CD4-positive, alpha-beta memory T cell (primary cell): ENCODE measurements at places on chromosomes 1 and 21.

- H3K4me3 ChIP-seq: no peak overlapping the region
- H3K27ac ChIP-seq: no peak overlapping the region
- H3K36me3 ChIP-seq: peaks cover 11% of the 10 kb centered on the region
- no peaks in the 10 kb centered on the region for H3K4me1 ChIP-seq
- no peaks in the 10 kb centered on the region for H3K27me3 ChIP-seq
These were observed 9.4 kb downstream of the ZCCHC17 start for GRCh38 chr1:31306278-31306677.

DNA sequence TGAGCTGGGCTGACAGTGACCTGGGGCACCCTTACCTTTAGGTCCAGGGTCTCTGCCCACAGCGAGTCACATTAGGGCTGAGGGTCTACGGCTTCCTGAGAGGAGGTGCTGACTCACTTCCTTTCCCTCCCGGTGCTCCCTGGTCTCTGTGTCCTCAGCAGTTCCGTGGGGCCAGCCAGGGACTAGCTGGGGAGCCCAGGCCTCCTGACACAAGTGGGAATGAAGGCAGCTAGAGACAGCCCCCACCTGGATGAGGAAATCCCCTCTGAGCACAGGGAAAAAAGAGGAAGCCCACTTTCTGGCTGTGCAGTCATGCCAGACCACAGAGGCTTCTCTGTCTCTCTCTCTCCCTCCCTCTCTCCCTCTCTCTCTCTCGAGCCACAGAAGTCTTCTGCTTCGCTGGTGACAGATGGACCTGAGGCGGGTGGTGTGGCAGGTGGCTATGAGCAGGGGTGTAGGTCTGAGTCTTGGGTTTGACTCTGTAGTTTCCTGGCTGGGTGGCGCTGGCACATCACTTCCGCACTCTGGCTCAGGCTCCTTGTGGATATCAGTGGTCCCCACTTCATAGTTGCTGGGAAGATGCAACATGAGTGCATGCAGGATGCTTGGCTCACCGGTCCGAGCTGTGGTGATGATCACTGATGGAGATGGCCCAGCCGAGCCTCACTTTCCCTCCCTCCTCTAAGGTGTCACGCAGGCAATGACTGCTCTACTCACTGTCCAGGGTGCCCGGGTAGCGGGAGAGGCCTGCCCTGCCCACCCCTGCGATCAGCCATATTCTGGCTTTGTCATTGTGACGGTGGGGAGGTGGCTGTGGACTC lies 3.5 kb downstream of the SLC66A1 start:
- DNase-seq: no peak
- H3K4me3 ChIP-seq: no peak overlapping the region
- no peaks in the 10 kb centered on the region for H3K27me3 ChIP-seq
- H3K4me1 ChIP-seq: peaks cover 32% of the 10 kb centered on the region
- H3K36me3 ChIP-seq: no peaks in the 10 kb centered on the region
- no peak overlapping the region for H3K27ac ChIP-seq

DNA sequence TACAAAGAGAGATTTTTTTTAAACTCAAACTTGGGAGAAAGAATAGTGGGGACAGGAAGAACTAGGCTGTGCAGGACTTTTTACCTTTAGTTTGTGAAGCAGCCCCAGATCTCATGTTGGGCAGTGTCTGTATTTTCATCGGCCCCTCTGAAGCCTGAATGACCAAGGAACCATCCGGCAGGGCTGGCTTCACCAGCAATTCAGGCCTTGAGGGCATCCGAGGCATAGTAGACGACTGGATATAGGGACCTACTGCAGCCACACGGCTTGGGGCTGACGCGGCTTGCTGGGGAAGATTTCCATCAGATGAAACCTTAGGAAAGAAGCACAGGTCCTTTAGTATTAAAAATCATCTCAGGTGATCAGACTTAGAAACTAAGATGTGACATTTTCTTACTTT lies 43.7 kb downstream of the TP53BP2 start:
- no peak for DNase-seq
- H3K4me3 ChIP-seq: no peak overlapping the region
- H3K27ac ChIP-seq: no peak overlapping the region

DNA sequence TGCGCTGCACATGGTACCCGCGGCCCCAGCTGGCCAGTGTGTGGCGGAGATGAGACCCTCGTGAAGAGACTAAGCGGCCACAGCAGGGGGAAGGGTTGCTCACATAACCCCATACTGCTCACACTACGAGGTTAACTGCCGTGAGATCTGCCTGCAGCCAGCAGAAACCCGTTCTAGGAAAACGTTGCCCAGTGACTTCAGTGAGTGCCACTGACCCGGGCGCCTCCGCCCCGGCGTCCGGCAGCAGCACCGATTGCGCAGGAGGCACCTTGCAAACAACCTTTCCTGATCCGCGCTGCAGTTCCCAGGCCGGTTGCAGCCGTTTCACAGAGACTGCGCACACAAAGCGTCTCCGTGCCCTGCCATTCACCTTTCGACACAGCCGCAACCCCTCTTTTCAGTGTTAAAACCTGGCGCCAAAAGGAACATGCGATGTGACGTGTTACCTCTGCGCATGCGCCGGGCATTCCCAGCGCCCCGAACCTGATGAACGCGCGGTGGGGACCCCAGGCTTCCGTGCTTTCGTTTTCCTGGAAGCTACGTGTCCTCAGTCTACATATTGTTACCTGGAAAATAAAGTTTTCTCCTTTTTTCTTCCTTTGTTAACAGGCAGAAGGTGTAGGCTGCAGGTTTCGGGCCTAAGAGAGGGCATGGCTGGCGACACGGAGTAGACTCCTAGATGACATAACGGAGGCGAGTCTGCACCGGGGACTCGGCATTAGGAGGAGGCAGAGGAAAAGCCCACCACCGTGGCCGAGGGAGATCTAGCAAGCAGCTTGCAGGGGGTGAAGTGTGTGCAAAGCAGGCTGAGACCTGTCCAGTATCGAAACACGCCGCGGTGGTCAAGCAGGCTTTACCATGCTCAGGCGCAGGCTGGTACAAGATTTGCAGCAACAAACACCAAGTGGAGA lies 8.9 kb downstream of the VPS26C start:
- no peaks in the 10 kb centered on the region for H3K27me3 ChIP-seq
- peaks cover 26% of the 10 kb centered on the region for H3K4me1 ChIP-seq
- H3K4me3 ChIP-seq: peak overlapping the region; percentile 65
- H3K36me3 ChIP-seq: peaks cover 3% of the 10 kb centered on the region
- peak overlapping the region; percentile 74 for H3K27ac ChIP-seq

- no peak overlapping the region for H3K4me3 ChIP-seq
- no peak overlapping the region for H3K27ac ChIP-seq
- DNase-seq: no peak
- no peaks in the 10 kb centered on the region for H3K4me1 ChIP-seq
- H3K36me3 ChIP-seq: no peaks in the 10 kb centered on the region
- H3K27me3 ChIP-seq: no peaks in the 10 kb centered on the region
These were observed 118.9 kb upstream of the TMEM51 start for GRCh38 chr1:15034656-15035055.

- no peaks in the 10 kb centered on the region for H3K4me1 ChIP-seq
- H3K27ac ChIP-seq: no peak overlapping the region
- H3K27me3 ChIP-seq: no peaks in the 10 kb centered on the region
- no peak overlapping the region for H3K4me3 ChIP-seq
- H3K36me3 ChIP-seq: no peaks in the 10 kb centered on the region
These were observed 126.9 kb downstream of the RNF220 start for GRCh38 chr1:44531785-44532566.

DNA sequence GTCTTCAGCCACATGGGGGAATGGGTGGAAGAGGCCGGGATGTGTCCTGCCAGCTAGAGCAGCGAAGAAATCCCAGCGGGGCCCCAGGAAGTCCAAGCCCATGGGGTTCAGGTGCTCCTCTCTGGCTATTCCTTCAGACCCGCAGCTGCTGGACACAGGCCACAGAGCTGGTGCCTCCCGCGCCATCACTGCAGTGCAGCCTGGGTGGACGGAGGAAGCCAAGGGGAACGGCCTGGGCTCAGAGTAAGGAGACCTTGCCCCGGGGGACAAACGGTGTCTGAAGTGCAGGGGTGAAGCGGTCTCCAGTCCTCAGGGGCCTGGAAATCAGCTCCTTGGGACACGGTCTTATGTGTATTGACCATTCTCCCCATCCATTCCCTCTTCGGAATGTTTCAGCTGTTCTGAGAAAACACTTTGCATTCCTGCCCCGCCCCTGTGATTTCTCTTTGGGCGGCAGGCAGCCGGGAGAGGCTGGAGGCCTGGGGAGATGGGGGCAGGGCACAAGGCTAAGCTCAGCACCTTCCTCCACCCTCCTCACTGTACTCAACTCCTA lies 18.4 kb downstream of the MTHFR start:
- H3K4me3 ChIP-seq: no peak overlapping the region
- no peak overlapping the region for H3K27ac ChIP-seq
- DNase-seq: no peak
- H3K4me1 ChIP-seq: peaks cover 12% of the 10 kb centered on the region
- peaks cover 2% of the 10 kb centered on the region for H3K36me3 ChIP-seq

DNA sequence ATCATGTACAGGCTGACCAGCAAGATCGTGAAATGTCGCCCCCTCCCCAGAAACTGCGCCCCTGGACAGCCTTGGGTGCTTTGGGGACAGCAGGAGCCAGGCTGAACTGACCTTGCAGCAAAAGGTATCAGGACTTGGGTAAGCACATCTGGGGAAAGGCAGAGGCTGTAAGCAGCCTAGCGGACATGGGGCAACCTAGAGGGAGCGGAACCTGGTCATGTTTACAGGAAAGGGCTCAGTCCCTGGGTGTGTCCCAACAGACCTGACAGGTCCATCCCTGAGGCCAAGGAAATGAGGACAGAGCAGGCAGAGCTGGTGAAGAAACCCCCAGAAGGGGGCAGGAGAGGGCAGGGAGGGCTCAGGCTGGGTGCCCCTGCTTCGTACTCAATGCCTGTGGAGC lies 3.1 kb upstream of the S100A8 start:
- no peak for DNase-seq
- no peaks in the 10 kb centered on the region for H3K4me1 ChIP-seq
- no peaks in the 10 kb centered on the region for H3K36me3 ChIP-seq

GRCh38 chr1:9596415-9597123 lies 7.9 kb downstream of the TMEM201 start:
- peak; percentile 10 for DNase-seq
- H3K27me3 ChIP-seq: no peaks in the 10 kb centered on the region
- peaks cover 19% of the 10 kb centered on the region for H3K4me1 ChIP-seq
- H3K36me3 ChIP-seq: peaks cover 9% of the 10 kb centered on the region

DNA sequence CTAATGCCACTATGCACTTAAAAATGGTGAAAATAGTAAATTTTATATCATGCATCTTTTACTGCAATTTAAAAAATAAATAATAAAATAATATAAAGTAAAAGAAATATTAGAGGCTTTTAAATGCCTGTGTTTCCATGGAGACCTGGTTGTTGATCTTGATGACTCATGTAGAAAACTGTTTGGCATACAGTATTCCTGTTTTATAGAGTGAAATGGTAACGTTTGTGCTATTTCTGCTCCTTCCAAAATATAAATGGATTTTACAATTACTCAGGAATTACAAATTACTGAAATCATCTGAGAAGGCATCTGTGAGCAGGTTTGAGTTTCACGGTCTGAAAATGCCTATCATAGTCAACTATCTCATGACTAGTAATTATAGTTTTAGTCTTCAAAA lies 98.4 kb upstream of the USP25 start:
- no peak for DNase-seq
- no peaks in the 10 kb centered on the region for H3K36me3 ChIP-seq
- no peak overlapping the region for H3K27ac ChIP-seq
- no peaks in the 10 kb centered on the region for H3K4me1 ChIP-seq
- no peaks in the 10 kb centered on the region for H3K27me3 ChIP-seq
- H3K4me3 ChIP-seq: no peak overlapping the region

- no peak overlapping the region for H3K4me3 ChIP-seq
- H3K4me1 ChIP-seq: peaks cover 8% of the 10 kb centered on the region
- no peaks in the 10 kb centered on the region for H3K36me3 ChIP-seq
- H3K27ac ChIP-seq: no peak overlapping the region
- no peaks in the 10 kb centered on the region for H3K27me3 ChIP-seq
- no peak for DNase-seq
These were observed 75.0 kb downstream of the CLIC6 start for GRCh38 chr21:34743831-34744230.

DNA sequence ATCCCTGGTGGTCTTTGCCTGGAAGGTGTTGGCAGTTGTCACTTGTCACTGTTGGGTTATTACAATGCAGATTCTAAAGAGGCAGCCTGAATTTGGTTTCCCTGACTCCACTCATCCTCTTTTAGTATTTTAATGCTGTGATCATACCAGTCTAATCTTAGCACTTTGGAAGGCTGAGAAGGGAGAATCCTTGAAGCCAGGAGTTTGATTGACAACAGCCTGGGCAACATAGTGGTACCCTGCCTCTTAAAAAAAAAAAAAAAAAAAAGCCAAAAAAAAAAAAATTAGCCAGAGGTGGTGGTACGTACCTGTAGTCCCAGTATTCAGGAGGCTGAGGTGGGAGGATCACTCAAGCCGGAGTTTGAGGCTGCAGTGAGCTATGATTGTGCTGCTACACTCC lies 7.7 kb downstream of the GIPC2 start:
- DNase-seq: no peak
- no peaks in the 10 kb centered on the region for H3K27me3 ChIP-seq
- no peak overlapping the region for H3K4me3 ChIP-seq
- H3K4me1 ChIP-seq: no peaks in the 10 kb centered on the region

GRCh38 chr1:6123083-6123482 lies 57.0 kb downstream of the CHD5 start:
- H3K4me1 ChIP-seq: no peaks in the 10 kb centered on the region
- H3K36me3 ChIP-seq: no peaks in the 10 kb centered on the region
- no peak for DNase-seq
